ENCODE measurements at places on chromosomes 1 and 21. TPM values are rescaled to one million over a fixed set of nuclear protein-coding genes. Genes with fewer than 3 reads are reported as not detected.

- no peak overlapping the region for H3K27ac ChIP-seq
- H3K4me3 ChIP-seq, result no peak overlapping the region
- DNase-seq, result no peak
- no peaks in the 10 kb centered on the region for H3K4me1 ChIP-seq
- H3K36me3 ChIP-seq, result no peaks in the 10 kb centered on the region
Measured at GRCh38 chr1:160163615-160164014, 12.2 kb downstream of the ATP1A4 start.

- H3K27ac ChIP-seq, result no peak overlapping the region
- DNase-seq, result no peak
- no peak overlapping the region for H3K4me3 ChIP-seq
Measured at GRCh38 chr1:108154314-108154713, 45.8 kb downstream of the SLC25A24 start.

GRCh38 chr1:201397675-201398074, 1.4 kb downstream of the LAD1 start:
- H3K27me3 ChIP-seq, result no peaks in the 10 kb centered on the region
- H3K27ac ChIP-seq, result no peak overlapping the region
- no peak overlapping the region for H3K4me3 ChIP-seq
- no peaks in the 10 kb centered on the region for H3K4me1 ChIP-seq

DNA sequence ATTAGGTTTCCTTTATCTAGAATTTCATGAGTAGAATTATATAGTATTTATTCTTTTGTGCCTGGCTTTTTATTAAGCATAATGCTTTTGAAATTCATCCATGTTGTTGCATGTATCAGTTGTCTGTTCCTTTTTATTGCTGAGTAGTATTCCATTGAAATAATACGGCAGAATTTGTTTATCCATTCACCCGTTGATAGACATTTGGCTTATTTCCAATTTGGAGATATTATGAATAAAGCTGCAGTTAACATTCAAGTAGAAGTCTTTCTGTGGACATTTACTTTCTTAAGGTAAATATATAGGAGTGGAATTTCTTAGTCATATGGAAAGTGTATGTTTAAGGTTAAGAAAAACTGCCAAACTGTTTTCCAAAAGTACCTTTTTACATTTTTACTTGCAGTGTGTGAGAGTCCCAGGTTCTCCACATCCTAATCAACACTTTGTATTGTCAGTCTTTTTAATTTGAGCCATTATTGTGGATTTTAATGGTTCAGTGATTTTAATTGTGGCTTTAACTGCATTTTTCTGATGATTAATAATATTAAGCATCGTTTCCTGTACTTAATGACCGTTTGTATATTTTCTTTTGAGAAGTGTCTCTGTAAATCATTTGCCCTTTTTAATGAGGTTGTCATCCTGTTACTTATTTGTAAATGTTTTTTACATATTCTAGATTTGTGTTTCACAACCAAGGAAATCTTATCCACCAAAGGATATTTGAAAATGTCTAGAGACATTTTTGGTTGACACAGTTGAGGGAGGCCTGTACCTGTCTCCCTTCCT, 22.7 kb downstream of the KCTD3 start:
- no peak for DNase-seq
- H3K4me1 ChIP-seq, result peaks cover 6% of the 10 kb centered on the region
- H3K27me3 ChIP-seq, result no peaks in the 10 kb centered on the region
- no peak overlapping the region for H3K27ac ChIP-seq

Gene FMN2
- 0.64 TPM for polyA plus RNA-seq

Gene MAB21L3
- 0.04 TPM for polyA plus RNA-seq

Gene GBP6
- polyA plus RNA-seq, result 0.04 TPM

Measured in psoas muscle (tissue), 8 donors.